ENCODE measurements at places on chromosomes 3 and 15.

DNA sequence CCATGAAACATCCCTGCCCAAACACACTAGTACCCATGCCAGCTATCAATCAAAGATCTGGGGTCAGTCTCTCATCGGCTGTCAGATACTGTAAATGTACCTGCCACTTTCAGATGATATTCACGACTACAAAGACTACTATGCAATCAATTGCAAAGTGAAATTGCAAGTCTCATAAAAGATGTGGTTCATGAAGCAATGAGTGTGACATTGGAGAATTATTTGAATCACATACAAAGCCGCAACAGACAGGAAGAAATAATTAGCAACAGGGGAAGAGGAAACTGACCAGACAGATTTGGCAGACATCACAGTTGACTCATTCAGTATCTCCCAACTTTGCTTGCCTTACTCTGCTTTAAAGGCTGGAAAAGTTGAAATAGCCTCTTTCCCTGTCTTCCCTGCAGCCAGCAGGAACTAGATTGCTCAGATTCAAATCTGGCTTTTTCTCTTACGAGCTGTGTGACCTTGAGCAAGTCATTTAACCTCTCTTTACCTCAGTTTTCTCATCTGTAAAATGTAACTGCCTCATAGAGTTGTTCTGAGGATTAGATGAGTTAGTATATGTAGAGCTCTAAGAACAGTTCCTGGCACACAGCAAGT is 95.7 kb upstream of the C3orf80 start:
- DNase-seq, result peak; percentile 31

GRCh38 chr3:87975716-87976115 is 83.1 kb downstream of the CGGBP1 start:
- DNase-seq, result no peak

DNA sequence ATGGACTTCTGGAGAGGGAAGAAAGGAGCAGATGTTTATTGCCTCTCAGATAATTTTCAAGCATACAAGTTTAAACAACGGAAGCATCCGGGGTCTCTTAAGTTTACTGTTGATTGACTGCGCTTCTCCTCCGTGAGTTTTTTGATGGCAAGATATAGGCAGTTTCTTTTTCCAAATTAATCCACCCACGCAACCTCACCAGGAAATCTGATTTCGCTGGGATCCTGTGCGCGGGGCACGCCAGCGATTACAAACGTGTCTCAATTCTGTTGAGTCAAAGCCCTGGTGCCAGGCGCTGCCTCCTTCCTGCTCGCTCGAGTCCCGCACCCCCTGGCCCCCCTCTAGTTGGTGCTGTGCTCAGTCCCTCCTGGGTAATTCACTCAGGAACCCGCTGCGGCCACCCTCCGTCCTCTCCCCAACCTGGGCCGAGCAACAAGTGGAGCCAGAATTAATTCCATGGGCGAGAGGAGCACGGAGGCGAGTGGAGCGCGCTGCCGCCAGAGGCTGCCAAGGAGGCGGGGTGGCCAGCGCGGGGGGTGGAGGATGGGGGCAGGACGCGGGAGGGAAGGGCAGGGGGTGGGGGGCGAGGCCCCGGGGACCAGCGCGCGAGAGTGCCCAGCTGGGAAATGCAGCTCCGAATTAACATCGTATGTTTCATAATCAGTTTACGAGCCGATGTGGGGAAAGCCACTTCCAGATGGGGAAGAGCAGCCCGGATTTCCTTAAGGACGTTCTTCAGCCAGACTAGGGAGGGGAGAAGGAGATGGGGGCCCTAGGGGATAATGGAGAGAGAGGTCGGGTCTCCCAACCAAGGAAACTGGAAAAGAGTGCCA is 6.0 kb downstream of the WNT5A start:
- no peak for DNase-seq

GRCh38 chr15:75952525-75952924 is 48.8 kb downstream of the FBXO22 start:
- no peak for DNase-seq

DNA sequence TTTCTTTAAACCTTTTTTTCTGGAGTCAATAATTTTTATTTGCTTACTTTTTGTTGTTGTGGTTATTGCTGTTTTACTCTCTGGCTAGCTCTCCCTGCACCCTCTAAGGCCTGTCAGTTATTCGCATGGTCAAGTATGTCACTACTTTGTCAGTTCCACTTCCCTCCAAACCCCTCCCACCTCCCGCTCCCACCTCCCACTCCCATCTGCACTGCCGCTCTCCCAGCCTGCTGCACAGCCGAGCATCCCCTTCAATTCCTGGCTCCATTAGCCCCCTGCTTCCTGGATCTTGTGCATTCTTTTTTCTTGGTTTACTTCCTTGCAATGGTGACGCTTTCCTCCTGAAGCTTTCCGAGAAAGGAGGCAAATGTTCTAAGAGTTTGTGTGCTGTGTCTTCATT is 218.0 kb downstream of the XXYLT1 start:
- DNase-seq, result no peak

DNA sequence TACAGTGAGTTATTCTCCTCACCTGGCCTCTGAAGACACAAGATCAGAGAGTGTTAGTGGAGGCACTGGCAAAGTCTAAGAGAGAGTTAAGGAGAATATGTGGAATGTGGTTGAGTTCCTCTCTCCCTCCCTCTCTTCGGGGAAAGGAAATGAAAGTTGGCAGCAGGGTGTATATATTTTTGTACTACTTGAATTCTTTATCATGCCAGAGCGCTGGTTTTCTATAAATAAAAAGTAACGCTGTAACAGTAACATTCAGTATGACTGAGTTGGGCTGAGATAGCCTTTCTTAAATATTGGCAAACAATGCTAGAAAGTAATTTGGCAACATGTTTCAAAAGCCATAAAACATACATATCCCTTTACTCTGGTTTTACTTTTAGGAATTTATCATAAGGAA is 77.5 kb upstream of the TNFAIP8L3 start:
- DNase-seq, result no peak

GRCh38 chr3:106482451-106482850 is 613.6 kb upstream of the CBLB start:
- DNase-seq, result no peak

GRCh38 chr3:172530101-172530561 is 6.9 kb upstream of the TNFSF10 start:
- no peak for DNase-seq

GRCh38 chr3:185555101-185555501 is 2.7 kb upstream of the LIPH start:
- no peak for DNase-seq

GRCh38 chr3:10602769-10603768 is 97.7 kb upstream of the ATP2B2 start:
- DNase-seq, result peak; percentile 19

GRCh38 chr3:170323331-170323730 is 34.2 kb upstream of the SKIL start:
- no peak for DNase-seq

GRCh38 chr15:26686547-26687187 is 86.2 kb downstream of the GABRB3 start:
- DNase-seq, result no peak

GRCh38 chr3:105362021-105362665 is 4.6 kb upstream of the ALCAM start:
- no peak for DNase-seq

- no peak for DNase-seq
Observed at GRCh38 chr3:148958696-148959095, 32.6 kb upstream of the GYG1 start.

GRCh38 chr15:25939122-25939521 is 76.0 kb upstream of the ATP10A start:
- peak; percentile 40 for DNase-seq

GRCh38 chr15:85671156-85671555 is 123.6 kb downstream of the KLHL25 start:
- no peak for DNase-seq

DNA sequence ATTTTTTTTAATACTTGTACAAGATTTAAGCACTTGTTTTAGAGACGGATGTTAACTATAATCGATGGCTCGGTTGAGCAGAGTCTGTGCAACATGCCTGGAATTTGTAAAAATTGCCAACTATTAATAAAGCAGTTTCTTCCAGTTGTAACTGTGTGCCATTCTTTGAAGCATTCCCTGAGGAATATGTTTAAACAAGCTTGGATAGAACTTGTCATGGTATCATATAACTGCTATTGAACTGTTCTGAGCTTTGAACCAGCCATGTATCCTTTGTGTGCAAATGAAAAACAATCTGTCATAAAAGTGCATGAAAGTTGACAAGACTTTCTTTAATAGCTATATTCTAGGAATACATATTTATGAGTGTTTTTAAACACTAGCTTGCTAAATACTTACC is 45.8 kb upstream of the UBE2E2 start:
- no peak for DNase-seq

- DNase-seq, result no peak
Observed at GRCh38 chr3:40661284-40661683, 136.5 kb downstream of the ZNF621 start.

- DNase-seq, result no peak
Observed at GRCh38 chr15:93583968-93584367, 495.0 kb upstream of the RGMA start.

DNA sequence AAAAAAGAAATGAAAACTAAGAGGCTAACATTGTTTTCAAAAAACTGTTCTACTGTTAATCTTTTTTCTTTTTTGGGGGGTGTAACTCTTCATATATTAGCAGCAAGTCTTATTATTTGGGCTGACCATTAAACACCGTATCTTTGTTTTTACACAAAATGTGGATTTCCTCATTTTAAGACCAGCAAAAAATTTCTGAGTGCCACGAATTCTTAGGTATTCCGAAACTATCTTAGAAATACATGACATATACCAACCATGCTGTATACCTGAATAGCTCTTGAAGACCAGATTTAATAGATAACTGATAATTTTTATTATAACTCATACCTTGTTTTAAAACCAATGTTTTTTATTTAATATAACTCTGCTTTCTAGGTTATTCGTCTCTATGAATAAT is 620 bp upstream of the TTC23 start:
- no peak for DNase-seq

- no peak for DNase-seq
Observed at GRCh38 chr3:51727500-51727899, 20.6 kb downstream of the GRM2 start.

GRCh38 chr3:57164657-57165573 is at the start of gene IL17RD:
IL17RD (minus strand) TSS chr3:57165353; CDS start chr3:57165286, 67 bp downstream.
- peak; percentile 63 for DNase-seq

GRCh38 chr15:90184786-90185704 is 16.1 kb upstream of the SEMA4B start:
- DNase-seq, result peak; percentile 86

- DNase-seq, result no peak
Observed at GRCh38 chr3:171201825-171202224, 175.3 kb upstream of the SLC2A2 start.

DNA sequence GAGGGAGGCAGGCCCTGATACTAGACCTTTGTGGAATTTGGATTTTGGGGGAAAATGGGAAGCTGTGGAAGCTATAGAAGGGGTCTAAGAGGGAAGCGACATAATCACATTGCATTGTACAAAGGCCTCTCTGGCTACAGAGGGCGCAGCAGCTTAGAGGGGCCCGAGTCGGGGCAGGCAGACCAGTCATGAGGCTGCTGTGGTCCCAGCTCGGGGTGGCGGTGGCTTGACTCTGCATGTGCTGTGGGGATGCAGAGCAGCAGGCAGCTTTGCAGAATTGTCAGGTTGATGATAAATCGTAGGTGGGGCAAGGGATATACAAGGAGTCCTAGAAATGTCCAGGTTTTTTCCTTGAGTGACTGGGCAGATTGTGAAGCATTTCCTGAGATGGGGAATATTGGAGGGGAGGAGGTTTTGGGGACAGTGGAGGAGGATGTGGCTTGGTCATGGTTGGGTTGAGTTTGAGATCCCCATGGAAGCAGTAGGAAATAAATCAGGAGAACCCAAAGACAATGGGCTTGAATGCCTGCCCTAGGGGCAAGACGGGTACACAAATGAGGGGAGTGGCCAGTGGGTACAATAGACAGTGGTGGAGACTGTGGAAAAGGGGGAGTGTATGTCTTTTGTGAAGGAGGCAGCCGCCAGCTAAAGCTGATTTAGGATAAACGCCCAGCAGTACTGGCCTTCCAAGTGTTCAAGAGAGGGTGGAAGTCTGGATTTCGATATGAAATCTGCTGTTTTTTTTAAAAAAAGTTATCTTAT is 94.1 kb downstream of the HMG20A start:
- DNase-seq, result no peak

GRCh38 chr3:58161435-58162398 is 49.1 kb downstream of the DNASE1L3 start:
- no peak for DNase-seq

GRCh38 chr3:72145506-72146380 is 360.8 kb upstream of the PROK2 start:
- no peak for DNase-seq

DNA sequence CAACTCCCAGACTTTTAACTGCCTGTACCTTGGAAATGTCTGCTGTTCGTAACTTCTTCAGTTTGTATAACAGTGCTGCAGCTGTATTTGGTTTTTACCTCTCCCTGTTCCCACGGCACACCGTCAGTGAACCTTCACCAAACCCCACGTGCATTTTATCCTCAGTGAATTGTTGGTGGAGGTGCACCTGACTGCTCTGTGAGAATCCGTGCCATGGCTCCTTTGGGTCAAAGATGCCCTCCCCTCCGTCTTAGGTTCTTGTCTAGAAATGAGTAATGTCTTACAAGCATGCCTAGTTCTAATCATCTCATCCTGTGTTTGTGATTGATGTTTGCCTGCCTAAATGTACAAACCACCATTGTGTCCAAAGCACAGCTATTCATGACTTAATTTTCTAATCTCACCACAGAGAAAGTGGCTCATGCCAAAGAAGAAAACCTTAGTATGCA is 28.2 kb downstream of the TPM1 start:
- no peak for DNase-seq

DNA sequence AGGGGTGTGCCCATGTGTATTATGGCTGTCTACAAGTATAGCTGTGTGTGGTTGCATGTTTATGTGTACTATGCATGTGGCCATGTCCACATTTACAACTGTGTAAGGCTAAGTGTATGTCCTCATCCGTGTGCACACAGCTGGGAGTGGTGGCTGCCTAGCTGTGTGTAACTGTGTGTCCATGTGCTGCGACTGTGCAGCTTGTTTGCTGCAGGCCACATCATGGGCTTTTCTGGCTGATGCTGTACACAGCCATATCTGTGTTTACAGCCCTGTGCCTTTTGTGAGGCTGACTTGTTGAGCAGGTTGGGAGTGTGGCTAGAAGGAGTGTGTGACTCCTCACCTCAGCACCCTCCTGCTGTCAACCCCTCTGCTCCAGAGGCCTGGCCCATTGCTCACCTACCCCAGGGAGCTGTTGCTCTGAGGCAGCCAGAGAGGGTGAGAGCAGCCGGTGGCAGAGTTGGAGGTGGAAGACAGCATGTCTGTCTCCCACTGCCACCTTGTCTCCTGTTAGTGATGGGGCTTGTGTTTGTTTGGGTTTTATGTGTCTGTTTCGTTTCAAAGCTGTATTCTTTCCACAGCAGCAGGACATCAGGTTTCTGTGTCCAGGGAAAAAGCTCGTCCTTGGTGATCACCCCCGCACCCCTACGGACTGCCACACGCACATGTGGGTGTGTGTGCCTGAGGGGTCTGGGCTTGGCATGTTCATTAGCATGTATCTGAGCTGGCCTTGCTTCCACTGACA is 1.4 kb upstream of the GRM2 start:
- no peak for DNase-seq

DNA sequence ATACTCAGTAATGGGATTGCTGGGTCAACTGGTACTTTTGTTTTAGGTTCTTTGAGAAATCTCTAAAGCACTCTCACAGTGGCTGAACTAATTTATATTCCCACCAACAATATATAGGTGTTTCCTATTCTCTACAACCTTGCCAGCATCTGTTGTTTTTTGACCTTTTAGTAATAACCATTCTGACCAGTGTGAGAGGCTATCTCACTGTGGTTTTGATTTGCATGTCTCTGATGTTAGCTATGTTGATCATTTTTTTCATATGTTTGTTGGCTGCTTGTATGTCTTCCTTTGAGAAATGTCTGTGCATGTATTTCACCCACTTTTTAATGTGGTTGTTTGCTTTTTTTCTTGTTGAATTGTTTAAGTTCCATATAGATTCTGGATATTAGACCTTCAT is 98.2 kb upstream of the DCBLD2 start:
- no peak for DNase-seq
